Spleen (tissue), 13 donors: ENCODE measurements at places on chromosomes 7 and 10. TPM values are rescaled to one million over a fixed set of nuclear protein-coding genes. Genes with fewer than 3 reads are reported as not detected.

The ASB10 gene
- total RNA-seq = not detected

GRCh38 chr10:110479710-110480109 is 18.0 kb upstream of the DUSP5 start:
- DNase-seq = no peak

- DNase-seq = no peak
Observed at GRCh38 chr10:61124756-61125530, 181.0 kb upstream of the RHOBTB1 start.

The ANKRD30A gene
- total RNA-seq = not detected

DNA sequence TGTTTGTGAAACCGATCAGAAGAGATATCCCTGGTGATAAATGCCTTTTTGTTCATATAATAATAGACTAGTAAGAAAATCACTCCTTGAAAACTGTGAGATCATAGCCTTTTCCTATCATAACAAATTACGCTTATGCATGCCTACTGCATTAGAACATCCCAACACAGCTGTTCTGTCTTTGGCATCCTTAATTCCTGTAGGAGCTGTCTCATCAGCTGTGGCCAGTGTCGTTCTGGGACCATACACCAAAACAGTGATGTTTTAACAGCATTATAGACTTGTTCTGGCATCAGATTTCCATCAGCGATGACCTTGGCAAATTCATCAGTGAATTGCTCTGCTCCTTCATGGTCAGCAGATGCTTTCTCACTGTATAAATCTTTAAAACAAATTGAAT is 423.6 kb upstream of the LRGUK start:
- DNase-seq = no peak

- DNase-seq = no peak
Observed at GRCh38 chr10:46198516-46198915, 88.3 kb upstream of the ANTXRL start.

GRCh38 chr10:119496273-119496672 is 46.2 kb downstream of the RGS10 start:
- no peak for DNase-seq

GRCh38 chr10:25839683-25840082 is 94.3 kb upstream of the MYO3A start:
- no peak for DNase-seq

The TAS2R41 gene
- not detected for total RNA-seq

- DNase-seq = no peak
Observed at GRCh38 chr7:107914831-107915230, 23.8 kb downstream of the DLD start.

GRCh38 chr10:585502-585901 is 104.0 kb downstream of the DIP2C start:
- DNase-seq = no peak

DNA sequence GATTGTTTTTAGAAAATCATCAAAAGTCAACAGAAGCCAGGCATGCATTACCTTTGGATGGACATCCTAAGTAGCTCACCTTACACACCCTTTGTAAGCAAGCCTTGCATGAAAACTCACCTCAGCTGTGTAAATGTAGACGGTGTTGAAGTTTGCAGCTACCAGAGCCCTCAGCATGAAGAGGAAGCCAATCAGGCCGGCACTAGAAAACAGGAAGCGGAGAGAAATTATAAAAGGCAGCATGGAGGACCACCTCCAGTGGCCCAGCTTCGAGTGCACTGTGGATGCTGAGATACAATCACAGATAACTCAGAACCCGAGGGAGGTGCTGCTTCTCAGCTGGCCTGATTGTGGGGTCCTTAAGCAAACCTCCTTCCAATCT is 75.3 kb downstream of the SVOPL start:
- no peak for DNase-seq

- no peak for DNase-seq
Observed at GRCh38 chr7:103292122-103292521, 5.1 kb upstream of the PMPCB start.

DNA sequence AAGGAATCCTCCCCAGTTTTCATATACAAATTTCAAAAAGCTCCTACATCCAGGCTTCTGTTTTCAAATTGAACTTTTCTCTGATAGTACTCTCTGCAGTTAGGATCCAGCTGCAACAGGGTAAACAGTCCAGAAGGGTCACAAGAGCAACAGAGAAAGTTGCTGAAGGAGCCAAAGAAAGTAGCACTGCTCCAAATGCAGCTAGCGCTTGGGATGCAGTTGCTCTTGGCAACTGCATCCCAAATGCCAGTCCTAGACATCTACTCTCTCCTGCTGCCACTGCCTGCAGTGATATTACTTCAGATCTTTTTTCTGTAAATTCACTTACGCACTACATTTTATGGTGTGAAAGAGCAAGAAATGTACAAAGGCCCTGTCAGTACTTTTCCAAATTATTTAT is 14.6 kb downstream of the GPR37 start:
- DNase-seq = no peak

The ATRNL1 gene
- total RNA-seq = 4.3 TPM

The GNGT1 gene
- total RNA-seq = not detected

GRCh38 chr7:104891949-104892348 is 122.1 kb upstream of the KMT2E start:
- no peak for DNase-seq

- DNase-seq = no peak
Observed at GRCh38 chr7:79528421-79528820, 75.0 kb upstream of the MAGI2 start.

The IGF2BP3 gene
- 2.5 TPM for total RNA-seq

DNA sequence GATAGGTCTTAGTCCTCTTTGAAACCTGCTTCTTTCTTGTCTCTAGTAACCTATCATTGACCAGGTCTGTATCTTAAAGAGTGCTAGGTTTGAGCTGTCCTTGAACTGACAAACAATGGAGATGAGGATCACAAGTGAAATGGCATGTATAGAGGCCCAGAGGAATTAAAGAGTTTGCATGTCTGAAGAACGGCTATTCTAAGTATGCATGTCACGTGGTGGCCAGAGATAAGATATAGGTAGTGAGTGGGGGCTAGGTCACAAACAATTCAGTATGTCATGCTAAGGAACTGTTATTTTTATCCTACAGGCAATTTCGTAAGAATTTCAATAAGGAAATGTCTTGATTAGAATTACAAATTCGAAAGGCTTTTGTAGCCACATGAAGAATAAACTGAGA is 95.3 kb downstream of the SUGCT start:
- DNase-seq = no peak

DNA sequence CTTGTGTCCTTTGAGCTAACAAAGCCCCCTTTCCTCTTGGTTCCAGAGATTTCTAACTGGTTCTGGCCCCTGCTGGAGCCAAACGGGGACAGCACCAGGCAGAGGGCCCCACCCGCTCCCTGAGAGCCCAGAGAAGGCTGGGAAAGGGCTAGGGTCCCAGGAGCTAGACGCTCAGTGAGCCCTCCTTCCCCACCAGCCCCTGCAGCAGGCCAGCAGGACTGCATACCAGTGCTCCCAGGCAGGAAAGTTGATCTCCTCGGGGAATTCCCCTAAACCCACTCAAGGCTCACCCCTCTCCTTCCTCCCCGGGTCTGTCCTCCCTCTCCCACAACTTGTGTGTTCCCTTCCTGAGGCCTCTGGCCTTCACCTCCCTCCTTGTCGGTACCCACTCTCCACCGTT is 47.7 kb downstream of the PAX2 start:
- no peak for DNase-seq

GRCh38 chr7:1298931-1299885 is 66.5 kb downstream of the UNCX start:
- DNase-seq = no peak

The SPDYE16 gene
- total RNA-seq = 0.77 TPM

The PPP1R17 gene
- not detected for total RNA-seq

- no peak for DNase-seq
Observed at GRCh38 chr7:50389961-50390360, 60.2 kb downstream of the FIGNL1 start.

DNA sequence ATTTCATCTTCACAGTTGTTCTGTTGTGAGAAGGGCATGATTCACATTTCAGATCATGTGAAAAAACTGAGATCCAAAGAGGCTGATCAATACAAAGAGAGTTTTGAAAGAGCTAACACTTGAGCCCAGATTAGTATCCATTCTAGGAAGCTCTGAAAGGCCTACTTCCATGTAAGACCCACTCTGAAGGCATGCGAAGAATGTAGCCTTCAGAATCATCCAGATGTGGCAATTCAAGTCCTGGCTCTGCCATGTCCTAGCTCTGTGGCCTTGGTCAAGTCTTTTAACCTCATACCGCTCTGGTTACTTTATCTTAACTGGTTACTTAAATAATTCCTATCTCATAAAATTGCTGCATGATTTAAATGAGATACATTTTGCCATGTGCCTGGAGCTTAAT is 111.1 kb downstream of the FZD1 start:
- no peak for DNase-seq

The GRID2IP gene
- 0.23 TPM for total RNA-seq
